Hepatocyte (in vitro differentiated cells): ENCODE measurements at places on chromosomes 1 and 21. TPM values are rescaled to one million over a fixed set of nuclear protein-coding genes. Genes with fewer than 3 reads are reported as not detected.
A peak's percentile ranks its signal among the peaks of the same experiment; 100 is the strongest.

SPATA17 gene
- total RNA-seq: 0.32 and 1.00 TPM in 2 replicates

MNDA gene
- not detected in 2 replicates for total RNA-seq

DNA sequence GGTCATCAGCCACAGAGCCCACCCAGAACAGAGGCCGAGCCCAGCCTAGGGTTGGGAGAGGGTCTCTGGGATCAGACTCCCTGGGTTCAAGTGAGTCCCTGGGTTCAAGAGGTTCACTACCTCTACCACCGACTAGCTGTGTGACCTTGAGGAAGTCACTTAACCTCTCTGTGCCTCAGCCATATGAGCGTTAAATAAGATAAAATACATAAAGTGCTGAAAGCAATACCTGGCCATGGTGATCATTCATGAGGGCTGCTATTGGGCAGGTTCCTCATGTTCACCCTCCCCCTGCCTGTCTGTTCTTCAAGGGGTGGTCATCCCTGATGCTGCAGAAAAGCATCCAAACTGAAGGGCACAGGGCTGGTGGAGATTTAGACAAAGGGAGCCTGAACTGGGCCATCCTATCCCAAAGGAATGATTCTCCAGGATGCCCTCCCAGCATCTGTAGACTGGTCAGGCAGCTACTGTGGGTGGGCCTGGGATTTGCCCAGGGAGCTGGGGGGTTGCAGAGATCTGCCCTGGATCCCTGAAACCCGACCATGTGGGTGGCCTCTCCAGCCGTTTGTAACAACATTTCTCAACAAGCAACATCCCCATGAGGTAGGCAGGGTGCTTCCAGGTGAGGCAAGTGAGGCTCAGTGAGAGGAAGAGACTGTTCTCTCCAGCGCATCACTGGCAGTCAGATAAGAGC, 196.6 kb downstream of the MATN1 start:
- H3K4me1 ChIP-seq: peaks cover 4% of the 10 kb centered on the region
- peaks cover 3% of the 10 kb centered on the region for H3K27me3 ChIP-seq
- no peak for DNase-seq
- H3K36me3 ChIP-seq: no peaks in the 10 kb centered on the region
- H3K27ac ChIP-seq: no peak overlapping the region

DNA sequence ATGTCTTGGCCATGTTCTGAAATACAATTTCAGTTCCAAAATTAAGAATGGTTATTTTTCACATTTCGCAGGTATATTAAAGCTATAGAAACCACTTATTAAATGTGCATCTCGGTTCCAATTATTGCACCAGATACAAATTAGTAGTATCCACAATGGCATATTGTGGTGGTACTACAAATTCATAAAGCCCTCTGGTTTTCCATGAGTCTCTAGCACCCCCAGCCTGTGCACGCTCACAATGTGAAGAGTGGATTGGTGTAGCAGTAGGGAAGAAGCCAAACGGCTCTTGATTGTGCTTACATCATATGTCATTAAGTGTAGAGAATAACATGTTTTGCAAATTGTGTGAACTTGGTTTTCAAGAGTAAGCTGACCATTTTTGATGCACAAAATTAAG, 1.9 kb upstream of the BRINP3 start:
- peak; percentile 17 for DNase-seq
- H3K4me1 ChIP-seq: no peaks in the 10 kb centered on the region
- peaks cover 23% of the 10 kb centered on the region for H3K27me3 ChIP-seq
- no peaks in the 10 kb centered on the region for H3K36me3 ChIP-seq
- peak overlapping the region; percentile 75 for H3K27ac ChIP-seq
- H3K4me3 ChIP-seq: peak overlapping the region; percentile 69

CYP4Z1 gene
- 0.52 TPM in 1 of 2 replicates, not detected in the other for total RNA-seq

- no peaks in the 10 kb centered on the region for H3K36me3 ChIP-seq
- H3K27me3 ChIP-seq: no peaks in the 10 kb centered on the region
- H3K27ac ChIP-seq: no peak overlapping the region
- H3K4me3 ChIP-seq: no peak overlapping the region
- no peak for DNase-seq
Measured at GRCh38 chr1:16442265-16442664, 1.7 kb downstream of the NECAP2 start.

DNA sequence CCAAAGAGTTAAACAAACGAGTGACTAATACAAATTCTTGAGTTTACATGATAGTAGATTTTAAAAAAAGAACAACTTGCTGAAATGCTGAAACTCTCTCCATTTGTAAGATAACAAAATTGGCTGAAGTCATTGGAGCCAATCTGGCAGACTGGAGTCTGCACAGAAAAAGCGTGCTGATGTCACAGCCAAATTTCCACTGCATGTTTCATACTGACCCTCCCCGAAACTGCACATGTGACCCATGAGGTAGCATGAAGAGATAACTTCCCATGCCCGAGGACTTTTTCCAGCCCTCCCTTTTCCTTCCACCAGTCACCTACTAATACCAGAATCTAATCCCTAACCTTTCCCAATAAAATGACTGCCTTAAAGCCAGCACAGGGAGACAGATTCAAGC, 1.2 kb upstream of the LELP1 start:
- H3K36me3 ChIP-seq: no peaks in the 10 kb centered on the region
- DNase-seq: no peak
- H3K4me1 ChIP-seq: no peaks in the 10 kb centered on the region
- H3K4me3 ChIP-seq: no peak overlapping the region

OR2T33 gene
- total RNA-seq: not detected in 2 replicates

- no peaks in the 10 kb centered on the region for H3K36me3 ChIP-seq
- DNase-seq: no peak
Measured at GRCh38 chr1:232509570-232509969, 120.4 kb downstream of the SIPA1L2 start.

- peaks cover 27% of the 10 kb centered on the region for H3K4me1 ChIP-seq
- H3K36me3 ChIP-seq: no peaks in the 10 kb centered on the region
- no peaks in the 10 kb centered on the region for H3K27me3 ChIP-seq
- H3K4me3 ChIP-seq: no peak overlapping the region
Measured at GRCh38 chr1:226974544-226975258, 34.6 kb downstream of the COQ8A start.

GRCh38 chr21:46193829-46194373, 9.6 kb upstream of the SPATC1L start:
- peaks cover 12% of the 10 kb centered on the region for H3K4me1 ChIP-seq
- H3K27ac ChIP-seq: no peak overlapping the region
- peak; percentile 2 for DNase-seq
- H3K4me3 ChIP-seq: no peak overlapping the region
